Fibroblast of gingiva (primary cell): ENCODE measurements at places on chromosomes 7 and 10.

GRCh38 chr7:102211590-102212550 lies 74.8 kb upstream of the SH2B2 start:
- DNase-seq: no peak

GRCh38 chr7:153034791-153035190 lies 275.2 kb downstream of the ACTR3B start:
- DNase-seq: no peak

DNA sequence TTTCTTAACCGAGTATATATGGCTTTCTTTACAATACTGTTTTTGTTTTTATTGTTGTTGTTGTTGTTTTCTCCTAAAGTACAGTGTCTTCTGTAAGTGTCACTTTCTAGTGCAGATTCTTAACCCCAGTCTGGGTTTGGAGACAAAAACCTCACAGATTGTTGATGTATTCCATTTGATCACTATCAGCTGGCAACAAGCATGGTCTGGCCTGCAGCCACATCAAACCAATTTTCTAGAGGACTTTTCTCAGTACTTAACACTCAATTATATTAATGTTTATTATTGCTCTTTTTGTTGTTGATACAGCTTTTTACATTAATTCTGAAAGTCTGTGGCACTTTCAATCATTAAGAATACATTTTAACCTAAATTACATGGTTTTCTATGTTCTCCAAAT lies 17.1 kb downstream of the LRRN3 start:
- DNase-seq: no peak

DNA sequence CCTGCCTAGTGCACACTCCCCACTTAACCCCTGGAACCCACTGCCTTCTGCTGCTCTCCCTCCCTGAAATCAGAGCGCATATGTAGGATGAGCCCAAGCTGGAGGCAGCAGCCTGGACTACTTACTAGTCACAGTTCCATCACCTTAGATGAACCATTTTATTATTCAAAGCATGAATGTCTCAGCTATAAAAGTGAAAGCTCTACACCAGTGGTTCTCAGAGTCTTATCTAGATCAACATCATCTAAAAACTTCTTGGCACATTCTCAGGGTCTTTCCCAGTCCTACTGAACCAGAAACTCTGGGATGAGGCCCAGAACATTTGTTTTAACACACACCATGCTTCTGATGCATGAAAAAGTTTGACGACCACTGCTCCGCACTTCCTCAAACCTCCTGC lies 100.3 kb upstream of the ANK3 start:
- DNase-seq: no peak

DNA sequence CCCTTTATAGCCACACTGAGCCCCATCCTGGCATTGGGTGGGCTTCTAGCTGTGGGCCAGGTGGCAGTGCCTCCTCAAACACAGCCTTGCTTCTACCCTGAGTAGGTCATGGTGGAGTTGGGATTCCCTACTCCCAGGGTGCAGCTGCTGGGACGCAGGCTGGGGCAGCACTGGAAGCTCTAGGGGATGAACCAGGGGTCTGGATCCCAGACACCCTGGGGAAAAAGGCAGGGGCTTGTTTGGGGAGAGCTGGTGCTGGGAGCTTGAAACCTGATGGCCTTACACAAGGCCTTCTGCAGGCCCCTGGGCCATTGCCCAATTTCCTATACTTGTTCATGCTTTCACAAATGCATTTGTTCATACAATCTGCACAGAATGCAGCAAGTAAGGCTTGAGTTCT lies 103.7 kb upstream of the CTBP2 start:
- DNase-seq: no peak

DNA sequence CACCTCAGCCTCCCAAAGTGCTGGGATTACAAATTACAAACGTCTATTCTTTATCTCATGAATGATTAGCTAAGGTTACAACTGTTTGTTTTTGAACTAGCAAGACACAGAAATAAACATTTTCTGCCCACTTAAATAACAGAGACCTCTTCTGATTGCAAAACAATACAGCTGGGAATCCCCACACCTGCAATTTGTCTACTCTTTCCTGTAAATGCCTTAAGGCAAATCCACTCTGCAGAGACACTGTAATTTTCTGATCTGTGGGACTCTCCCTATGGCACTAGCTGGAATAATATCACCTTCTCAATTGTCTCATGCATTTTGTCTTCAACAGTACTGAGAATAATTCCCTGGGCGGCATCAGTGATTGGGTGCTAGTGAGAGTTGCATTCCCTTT lies 149.3 kb upstream of the FAM3C start:
- no peak for DNase-seq

- DNase-seq: no peak
Observed at GRCh38 chr10:1558906-1559305, 178.4 kb downstream of the ADARB2 start.

- no peak for DNase-seq
Observed at GRCh38 chr7:158110661-158111048, 477.0 kb downstream of the PTPRN2 start.

DNA sequence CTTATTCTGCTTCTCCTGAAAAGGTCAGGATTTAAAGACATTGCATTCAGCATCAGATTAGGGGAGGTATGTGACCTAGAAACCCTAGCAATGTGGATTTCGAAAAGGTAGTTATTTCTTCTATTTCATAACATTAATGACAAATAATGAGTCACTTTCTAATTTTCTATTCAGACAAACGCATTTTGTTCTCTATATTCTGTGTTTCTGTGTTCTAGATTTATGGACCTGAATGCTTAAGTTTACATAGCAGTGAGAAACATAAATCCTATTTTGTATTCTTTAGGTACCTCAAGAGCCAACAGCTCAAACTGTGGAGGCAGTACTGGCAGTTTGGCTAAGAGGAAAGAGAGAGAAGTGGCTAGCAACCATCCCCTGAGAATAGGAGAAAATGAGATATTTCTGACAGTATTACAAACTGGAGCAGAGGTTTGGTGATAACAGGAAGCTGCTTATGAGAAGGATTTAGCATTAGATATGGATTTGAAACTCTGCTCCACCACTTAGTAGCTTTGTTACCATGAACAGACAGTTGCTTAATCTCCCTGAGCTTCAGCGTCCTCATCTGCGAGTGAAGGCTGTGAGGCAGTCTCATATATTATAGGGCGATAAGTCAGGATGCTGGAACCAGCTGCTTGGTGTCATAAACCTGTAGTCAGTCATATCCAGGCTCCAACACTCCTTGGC lies 28.2 kb downstream of the CDK14 start:
- DNase-seq: no peak

GRCh38 chr10:133262696-133263095 lies 14.0 kb downstream of the ADAM8 start:
- no peak for DNase-seq

DNA sequence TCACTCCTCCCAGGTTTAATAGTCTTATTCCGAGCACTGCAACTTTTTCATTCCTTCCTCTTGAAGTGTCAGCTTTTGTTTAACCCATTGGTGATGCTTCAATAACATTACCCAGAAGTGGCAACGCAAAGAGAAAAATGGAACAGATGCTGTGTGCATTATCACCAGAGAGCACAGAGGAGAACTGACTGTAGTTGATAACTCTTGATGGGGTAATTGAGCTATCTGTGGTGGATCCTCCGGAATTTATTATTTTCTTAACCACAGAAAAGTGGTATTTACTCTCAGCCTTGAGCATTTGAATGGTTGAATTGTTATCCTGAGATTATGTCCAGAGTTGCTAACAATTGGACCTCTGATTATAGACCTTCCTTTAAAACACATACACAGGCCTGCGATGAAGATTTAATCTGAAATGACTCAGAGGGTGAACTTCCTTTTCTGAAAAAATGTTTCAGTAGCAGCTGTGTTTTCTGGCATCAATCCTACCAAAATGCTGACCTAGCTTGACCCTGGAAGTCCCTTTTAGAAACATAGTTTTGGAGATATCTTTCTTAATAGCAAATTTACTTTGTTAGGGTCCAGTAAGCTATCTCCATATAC lies 1584.4 kb upstream of the LRRTM3 start:
- no peak for DNase-seq

GRCh38 chr7:50347693-50348092 lies 43.2 kb downstream of the IKZF1 start:
- DNase-seq: no peak

GRCh38 chr7:53504914-53505313 lies 469.5 kb downstream of the POM121L12 start:
- no peak for DNase-seq
